Hematopoietic multipotent progenitor cell treated with erythropoietin and hydrocortisone succinate and interleukin-3 and kit ligand, for 17 days (in vitro differentiated cells): ENCODE measurements at places on chromosomes 3 and 15.

GRCh38 chr15:40845511-40846284 lies 1.9 kb downstream of the SPINT1 start:
- DNase-seq, result no peak

DNA sequence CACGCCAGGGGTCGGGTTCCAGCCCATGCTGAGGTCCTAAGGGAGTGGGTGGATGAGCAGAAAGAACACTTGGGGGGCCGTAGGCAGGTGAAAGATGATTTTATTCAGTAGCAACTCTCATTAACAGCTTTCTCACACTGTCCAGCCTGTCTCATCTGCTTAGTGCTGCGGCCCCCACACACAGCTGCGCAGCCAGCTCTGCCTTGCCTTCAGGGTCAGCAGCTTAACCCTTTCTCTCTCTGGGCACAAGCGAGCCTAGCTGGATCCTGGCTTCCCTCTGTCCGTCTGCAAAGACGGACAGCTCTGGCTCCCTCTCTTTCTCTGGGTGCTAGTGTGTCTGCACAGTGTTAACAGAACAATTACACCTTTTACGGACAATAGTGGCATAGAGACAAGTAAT lies 21.3 kb downstream of the NPAP1 start:
- no peak for DNase-seq

GRCh38 chr3:11929531-11929930 lies 74.7 kb upstream of the SYN2 start:
- DNase-seq, result no peak

DNA sequence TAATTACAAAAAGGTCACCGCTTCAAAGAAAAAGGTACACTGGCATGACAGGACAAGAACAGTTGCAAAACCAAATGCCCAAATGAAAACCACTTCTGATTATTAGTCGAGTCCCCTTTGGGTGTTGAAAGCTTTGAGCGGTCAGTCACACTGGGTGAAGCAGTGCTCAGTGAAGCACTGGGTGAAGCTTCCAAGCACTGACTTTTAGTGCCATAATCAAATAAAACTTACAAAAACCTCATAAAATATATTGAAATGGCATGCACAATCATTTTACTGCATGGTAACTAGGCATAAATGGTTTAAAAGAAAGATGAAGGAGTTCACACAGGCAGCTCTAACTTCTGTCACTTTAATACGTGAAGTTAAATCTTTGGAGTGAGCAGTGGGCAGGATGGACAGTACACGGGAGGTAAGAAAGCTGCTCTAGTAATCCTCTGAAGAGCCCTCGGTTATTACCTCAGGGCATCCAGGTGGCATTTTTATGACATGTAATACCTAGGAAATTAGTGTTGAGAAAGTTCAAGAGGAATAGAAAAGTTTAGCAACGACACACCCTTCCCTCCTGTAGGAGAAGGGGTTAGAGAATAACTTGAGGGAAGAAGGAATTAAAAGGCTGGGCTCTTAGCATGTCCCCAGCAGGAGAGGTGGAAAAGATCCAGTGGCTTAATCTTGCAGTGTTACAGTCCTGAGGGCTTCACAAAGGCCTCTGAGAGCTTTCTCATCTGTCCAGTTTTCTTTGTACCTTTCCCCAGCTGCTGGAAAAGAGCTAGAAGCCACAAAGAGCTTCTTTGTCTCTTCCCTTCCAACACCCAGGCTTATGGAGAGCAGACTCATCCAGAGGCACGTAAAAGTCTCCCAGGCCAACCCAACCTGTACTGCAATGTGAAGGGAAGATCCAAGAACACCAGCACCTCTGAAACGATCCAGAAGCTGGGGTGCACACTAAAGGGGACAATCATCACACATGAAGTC lies 64.9 kb upstream of the MYO5C start:
- DNase-seq, result no peak
